ENCODE measurements at places on chromosomes 13 and 19. TPM values are rescaled to one million over a fixed set of nuclear protein-coding genes. Genes with fewer than 3 reads are reported as not detected.

- no peak for DNase-seq
These were observed 4.1 kb upstream of the ARL11 start for GRCh38 chr13:49624229-49624628.

DNA sequence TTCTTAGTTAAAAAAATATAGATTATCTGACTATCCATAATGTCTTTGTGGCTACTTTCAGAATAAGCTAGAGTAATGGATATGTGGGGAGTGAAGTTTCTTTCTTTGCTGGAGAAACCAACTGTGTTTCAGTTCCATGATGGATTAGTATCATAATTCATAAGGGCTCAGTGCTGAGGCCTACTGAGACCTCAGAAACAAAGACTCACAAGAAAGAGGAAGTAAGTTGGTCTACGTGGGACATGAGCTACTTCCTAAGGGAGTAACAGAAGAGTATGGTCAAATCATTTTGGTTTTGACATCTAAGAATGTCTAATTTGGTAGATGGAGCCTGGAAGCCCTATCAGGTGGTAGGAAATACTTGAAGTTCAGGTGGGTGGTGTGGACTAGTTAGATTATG lies 99.0 kb upstream of the HTR2A start:
- no peak for DNase-seq

DNA sequence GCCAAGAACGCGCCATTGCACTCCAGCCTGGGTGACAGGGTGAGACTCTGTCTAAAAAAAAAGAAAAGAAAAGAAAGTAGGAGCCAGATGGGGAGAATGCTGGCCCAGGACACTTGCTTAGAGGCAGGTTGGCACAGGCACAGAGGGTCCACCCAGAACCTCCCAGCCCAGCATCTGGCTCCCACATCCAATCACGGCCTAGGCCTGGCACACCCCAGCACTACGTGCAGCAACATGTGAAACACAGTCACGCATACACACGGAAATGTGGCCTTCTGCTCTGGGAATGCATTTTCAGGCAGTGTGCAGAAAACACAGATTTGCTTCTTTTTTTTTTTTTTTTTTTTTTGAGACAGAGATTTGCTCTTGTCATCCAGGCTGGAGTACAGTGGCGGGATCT lies 20.9 kb upstream of the FOSB start:
- peak; percentile 75 for DNase-seq

The MTUS2 gene
- polyA plus RNA-seq: 22.0 TPM

DNA sequence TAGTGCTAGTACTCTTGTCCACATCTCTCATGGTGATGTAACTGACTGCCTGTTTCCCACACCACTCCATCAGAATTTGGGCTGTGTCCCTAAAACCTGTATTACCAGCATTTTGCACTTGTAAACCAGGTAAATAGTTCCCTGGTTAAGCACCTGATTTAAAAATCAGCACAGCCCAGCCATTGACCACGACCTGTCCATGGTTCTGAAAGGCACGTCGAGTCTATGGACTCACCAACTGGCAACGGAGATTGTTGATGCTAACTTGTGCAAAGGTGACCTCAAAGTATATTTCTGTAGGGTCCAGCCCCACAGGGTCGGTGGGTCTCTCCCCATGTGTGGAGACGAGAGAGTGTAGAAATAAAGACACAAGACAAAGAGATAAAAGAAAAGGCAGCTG lies 46.7 kb upstream of the ZNF835 start:
- peak; percentile 20 for DNase-seq

GRCh38 chr13:113783200-113783881 lies 24.3 kb downstream of the TMEM255B start:
- DNase-seq: no peak

DNA sequence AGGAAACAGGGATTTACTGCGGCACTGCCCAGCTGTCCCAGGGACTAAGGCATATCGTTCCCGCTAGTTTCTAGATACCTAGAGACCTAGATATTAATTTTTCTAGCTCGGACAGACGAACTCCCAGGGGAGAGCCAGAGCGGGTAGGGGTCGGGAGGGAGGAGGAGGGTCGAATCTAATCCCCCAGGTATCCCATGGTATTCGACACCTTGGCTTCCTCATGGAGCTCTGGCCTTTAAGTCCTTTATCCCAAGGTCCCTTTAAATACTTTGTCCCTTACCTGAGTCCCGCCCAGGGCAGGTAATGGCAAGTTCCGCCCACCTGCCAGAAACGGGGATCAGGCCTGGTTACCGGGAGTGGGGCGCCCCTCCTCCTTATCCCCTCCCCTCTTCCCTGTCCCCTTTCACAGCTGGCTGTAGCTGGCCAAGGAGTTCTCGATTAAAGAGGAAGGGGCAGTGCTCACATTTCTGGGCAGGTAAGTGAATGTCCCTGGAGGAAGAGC lies at the start of gene PRRG2:
Gene PRRG2 (plus strand): TSS at position 310 of the 502 bp plus-strand sequence. CDS start 1,904 bp downstream, outside the sequence.
- DNase-seq: peak; percentile 31

The ZNF442 gene
- polyA plus RNA-seq: 2.2 TPM

GRCh38 chr13:99206873-99207272 lies 6.2 kb downstream of the UBAC2 start:
- DNase-seq: no peak
